Osteoblast (primary cell): ENCODE measurements at places on chromosomes 2 and 18. TPM values are rescaled to one million over a fixed set of nuclear protein-coding genes. Genes with fewer than 3 reads are reported as not detected.

HOXD11 gene
- not detected in 2 replicates for total RNA-seq

ACOXL gene
- total RNA-seq, result not detected in 2 replicates

CBLN2 gene
- total RNA-seq, result under 0.01 TPM in 1 of 2 replicates, not detected in the other

CYP1B1 gene
- 827 and 849 TPM in 2 replicates for total RNA-seq

WNT10A gene
- total RNA-seq, result not detected in 2 replicates

IL1R2 gene
- total RNA-seq, result 0.36 and 0.88 TPM in 2 replicates

SERPINB10 gene
- 0.29 TPM in 1 of 2 replicates, not detected in the other for total RNA-seq

CD226 gene
- total RNA-seq, result under 0.01 and 0.36 TPM in 2 replicates

C2orf74 gene
- total RNA-seq, result 6.2 and 9.1 TPM in 2 replicates

TEKT4 gene
- total RNA-seq, result not detected in 2 replicates

TGFA gene
- total RNA-seq, result not detected in 2 replicates

ACMSD gene
- not detected in 2 replicates for total RNA-seq

DNA sequence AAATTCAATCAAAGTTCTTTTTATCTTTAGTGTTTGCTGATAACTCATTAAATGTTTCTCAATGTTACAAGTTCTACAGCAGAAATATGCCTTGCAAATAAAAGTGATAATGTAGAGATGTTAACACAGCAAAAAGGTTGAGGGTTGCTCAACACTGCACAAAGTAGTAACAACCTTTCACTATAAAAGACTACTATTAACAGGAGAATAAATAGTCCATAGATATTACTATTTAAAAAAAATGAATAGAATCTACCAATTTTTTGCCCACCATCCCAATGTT lies 378.1 kb downstream of the RBM43 start:
- no peaks in the 10 kb centered on the region for H3K27me3 ChIP-seq
- peaks cover 20% of the 10 kb centered on the region for H3K4me1 ChIP-seq
- no peak overlapping the region for H3K4me3 ChIP-seq
- no peak for DNase-seq
- no peaks in the 10 kb centered on the region for H3K36me3 ChIP-seq

DNA sequence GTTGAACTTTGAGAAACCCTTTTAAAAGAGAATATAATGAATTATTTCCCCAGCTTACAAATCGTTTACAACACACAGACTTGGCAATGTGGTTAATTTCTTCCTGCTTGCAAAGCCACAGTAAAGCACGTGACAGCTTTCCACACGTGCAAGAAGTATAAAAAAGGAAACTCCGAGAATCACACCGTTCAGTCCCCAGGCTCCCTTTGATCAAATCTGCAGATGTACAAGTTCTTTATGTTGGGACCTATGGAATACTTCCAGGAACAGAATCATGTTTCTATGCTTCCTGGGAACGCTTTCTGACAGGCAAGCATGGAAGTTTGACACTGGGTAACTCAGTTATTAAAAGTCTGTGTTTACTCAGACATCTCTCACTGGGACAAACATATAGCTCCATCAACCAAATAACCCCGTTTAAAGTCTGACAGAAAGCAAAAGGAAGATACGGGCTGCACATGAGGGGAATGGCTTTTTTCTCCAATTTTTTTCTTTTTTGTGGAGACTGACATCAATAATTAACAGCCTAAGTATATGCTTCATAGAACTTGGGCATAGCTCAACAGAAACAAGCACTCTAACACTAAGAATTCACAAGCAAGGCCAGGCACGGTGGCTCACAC lies 134.8 kb downstream of the EIPR1 start:
- H3K4me1 ChIP-seq, result no peaks in the 10 kb centered on the region
- no peak overlapping the region for H3K4me3 ChIP-seq
- no peaks in the 10 kb centered on the region for H3K36me3 ChIP-seq
- no peak for DNase-seq
- no peak overlapping the region for H3K27ac ChIP-seq

DNA sequence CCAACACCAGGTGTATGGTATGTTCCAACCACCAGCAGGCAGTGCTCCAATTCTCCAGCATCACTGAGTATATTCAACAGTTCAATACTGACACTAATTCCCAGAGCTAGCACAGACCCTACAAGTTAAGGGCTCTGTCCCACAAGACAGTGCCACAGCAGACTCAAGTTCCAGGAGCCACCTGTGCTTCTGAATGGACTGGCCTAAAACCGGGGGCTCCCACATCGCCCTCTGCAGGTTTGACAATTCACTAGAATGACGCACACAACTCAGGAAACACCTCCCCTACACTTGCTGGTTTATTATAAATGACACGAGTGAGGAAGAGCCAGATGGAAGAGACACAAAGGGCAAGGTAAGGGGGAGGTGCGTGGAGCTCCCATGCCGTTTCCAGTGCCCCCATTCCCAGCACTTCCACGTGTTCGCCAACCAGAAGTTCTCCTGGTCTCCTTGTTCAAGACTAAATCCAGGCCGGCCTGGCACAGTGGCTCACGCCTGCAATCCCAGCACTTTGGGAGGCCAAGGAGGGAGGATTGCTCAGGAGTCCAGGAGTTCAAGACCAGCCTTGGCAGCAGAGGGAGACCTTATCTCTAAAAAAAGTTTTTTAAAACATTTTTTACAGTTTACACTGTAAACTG lies 12.2 kb upstream of the ATP6V1B1 start:
- H3K27ac ChIP-seq, result no peak overlapping the region
- H3K36me3 ChIP-seq, result peaks cover 3% of the 10 kb centered on the region
- no peak for DNase-seq
- H3K4me1 ChIP-seq, result no peaks in the 10 kb centered on the region
- no peaks in the 10 kb centered on the region for H3K27me3 ChIP-seq

- H3K4me3 ChIP-seq, result no peak overlapping the region
- DNase-seq, result no peak
- no peaks in the 10 kb centered on the region for H3K4me1 ChIP-seq
- H3K27me3 ChIP-seq, result no peaks in the 10 kb centered on the region
These were observed 252.8 kb upstream of the NETO1 start for GRCh38 chr18:73120626-73121025.

- no peak overlapping the region for H3K4me3 ChIP-seq
- no peak for DNase-seq
- H3K36me3 ChIP-seq, result peaks cover 78% of the 10 kb centered on the region
- H3K27me3 ChIP-seq, result no peaks in the 10 kb centered on the region
- H3K27ac ChIP-seq, result no peak overlapping the region
These were observed 75.3 kb downstream of the CCDC93 start for GRCh38 chr2:117938611-117939010.

GRCh38 chr18:7896161-7896560 lies 329.0 kb downstream of the PTPRM start:
- H3K4me3 ChIP-seq, result no peak overlapping the region
- H3K27ac ChIP-seq, result no peak overlapping the region

DNA sequence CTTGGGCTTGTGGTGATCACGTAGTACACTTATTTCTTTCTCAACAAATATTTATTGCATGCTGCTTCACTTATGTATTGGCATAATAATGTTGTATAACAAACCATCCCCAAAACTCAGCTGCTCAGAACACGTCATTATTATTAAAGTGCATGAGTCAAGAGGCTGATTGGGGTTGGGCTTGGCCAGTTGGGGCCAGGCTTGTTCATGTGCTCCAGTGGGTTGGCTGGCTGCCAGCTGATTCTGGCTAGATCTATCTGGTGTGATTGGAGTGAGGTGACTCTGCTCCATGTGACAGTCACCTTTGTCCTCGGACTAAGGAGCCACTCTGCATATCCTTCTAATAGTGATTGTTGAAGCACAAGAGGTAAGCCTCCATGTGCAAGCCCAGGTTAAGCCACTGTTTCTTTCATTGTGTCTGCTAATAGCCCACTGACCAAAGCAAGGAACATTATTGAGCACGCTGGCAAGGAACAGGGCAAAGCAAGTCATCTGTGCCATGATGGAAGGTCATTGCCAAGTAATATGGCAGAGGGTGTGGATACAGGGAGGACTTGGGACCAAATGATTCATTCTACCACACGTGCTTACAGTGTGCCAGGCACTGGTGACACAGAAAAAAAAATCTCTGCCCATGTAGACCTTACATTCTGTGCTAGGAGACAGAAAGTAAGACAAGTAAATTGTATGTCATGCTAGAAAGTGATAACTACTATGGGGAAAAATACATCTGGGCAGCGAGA lies 63.3 kb upstream of the TMEM182 start:
- no peaks in the 10 kb centered on the region for H3K36me3 ChIP-seq
- no peak overlapping the region for H3K4me3 ChIP-seq
- H3K27ac ChIP-seq, result no peak overlapping the region
- DNase-seq, result no peak

GRCh38 chr2:160568856-160569255 lies 75.2 kb upstream of the RBMS1 start:
- no peaks in the 10 kb centered on the region for H3K27me3 ChIP-seq
- H3K27ac ChIP-seq, result no peak overlapping the region
- H3K4me1 ChIP-seq, result no peaks in the 10 kb centered on the region
- no peaks in the 10 kb centered on the region for H3K36me3 ChIP-seq
- no peak for DNase-seq

GRCh38 chr2:129667577-129667976 lies 311.9 kb upstream of the RAB6C start:
- H3K27me3 ChIP-seq, result no peaks in the 10 kb centered on the region
- no peaks in the 10 kb centered on the region for H3K4me1 ChIP-seq
- no peaks in the 10 kb centered on the region for H3K36me3 ChIP-seq
- DNase-seq, result no peak
- no peak overlapping the region for H3K27ac ChIP-seq

GRCh38 chr2:692767-693166 lies 15.6 kb upstream of the TMEM18 start:
- no peak for DNase-seq
- H3K27ac ChIP-seq, result no peak overlapping the region
- H3K4me3 ChIP-seq, result no peak overlapping the region

GRCh38 chr2:239991689-239992314 lies 33.3 kb downstream of the NDUFA10 start:
- no peaks in the 10 kb centered on the region for H3K4me1 ChIP-seq
- H3K27ac ChIP-seq, result no peak overlapping the region
- H3K4me3 ChIP-seq, result no peak overlapping the region
- no peaks in the 10 kb centered on the region for H3K27me3 ChIP-seq

GRCh38 chr2:29055601-29056000 lies 18.7 kb downstream of the PCARE start:
- H3K36me3 ChIP-seq, result no peaks in the 10 kb centered on the region
- no peak for DNase-seq
- H3K27ac ChIP-seq, result no peak overlapping the region
- no peak overlapping the region for H3K4me3 ChIP-seq
- H3K27me3 ChIP-seq, result peaks cover 8% of the 10 kb centered on the region
- no peaks in the 10 kb centered on the region for H3K4me1 ChIP-seq

- H3K36me3 ChIP-seq, result no peaks in the 10 kb centered on the region
- H3K4me3 ChIP-seq, result no peak overlapping the region
- no peak overlapping the region for H3K27ac ChIP-seq
- no peaks in the 10 kb centered on the region for H3K27me3 ChIP-seq
- DNase-seq, result no peak
These were observed 292.5 kb downstream of the NUP35 start for GRCh38 chr2:183416753-183417152.

DNA sequence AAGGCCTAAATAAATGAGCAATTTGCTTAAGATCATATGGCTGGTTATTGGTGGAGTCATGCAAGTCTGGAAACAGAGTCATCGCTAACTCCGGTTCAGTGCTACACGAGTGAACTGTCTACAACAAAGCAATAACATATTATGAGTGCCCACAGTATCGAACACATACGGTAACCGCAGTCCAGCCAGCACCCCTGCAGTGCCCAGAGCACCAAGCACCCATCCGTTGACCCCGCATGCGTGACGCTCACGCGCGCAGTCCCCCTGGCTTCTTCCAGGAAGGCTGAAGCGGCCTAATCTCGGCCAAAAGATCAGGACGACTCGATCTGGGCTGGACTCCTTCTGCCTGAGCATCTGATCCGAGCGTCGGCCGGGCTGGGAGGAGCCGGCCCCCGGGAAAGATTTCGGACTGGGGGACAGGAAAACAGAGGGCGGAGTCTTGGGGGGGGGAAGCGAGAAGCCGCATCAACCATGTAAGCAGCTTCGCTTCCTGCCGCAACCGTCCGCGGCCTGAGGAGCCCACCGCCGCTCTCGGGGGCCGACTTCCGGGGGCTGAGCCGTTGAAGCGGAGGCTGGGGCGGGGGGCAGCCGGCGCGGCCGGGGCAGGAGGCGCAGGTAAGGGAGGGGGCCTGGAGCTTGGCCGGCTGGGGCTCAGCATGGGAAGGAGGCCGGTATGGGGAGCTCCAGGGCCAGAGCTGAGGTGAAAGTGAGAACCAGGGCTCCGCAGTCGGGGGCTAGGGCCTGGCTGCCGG lies at the start of gene PIKFYVE:
PIKFYVE (plus strand) TSS at position 455 of the 752 bp plus-strand sequence. CDS start 5,265 bp downstream, outside the sequence.
- peak; percentile 96 for DNase-seq
- peak within 1 kb of the TSS; percentile 87 for H3K4me3 ChIP-seq
- no peaks in the 10 kb centered on the region for H3K36me3 ChIP-seq
- no peaks in the 10 kb centered on the region for H3K27me3 ChIP-seq

DNA sequence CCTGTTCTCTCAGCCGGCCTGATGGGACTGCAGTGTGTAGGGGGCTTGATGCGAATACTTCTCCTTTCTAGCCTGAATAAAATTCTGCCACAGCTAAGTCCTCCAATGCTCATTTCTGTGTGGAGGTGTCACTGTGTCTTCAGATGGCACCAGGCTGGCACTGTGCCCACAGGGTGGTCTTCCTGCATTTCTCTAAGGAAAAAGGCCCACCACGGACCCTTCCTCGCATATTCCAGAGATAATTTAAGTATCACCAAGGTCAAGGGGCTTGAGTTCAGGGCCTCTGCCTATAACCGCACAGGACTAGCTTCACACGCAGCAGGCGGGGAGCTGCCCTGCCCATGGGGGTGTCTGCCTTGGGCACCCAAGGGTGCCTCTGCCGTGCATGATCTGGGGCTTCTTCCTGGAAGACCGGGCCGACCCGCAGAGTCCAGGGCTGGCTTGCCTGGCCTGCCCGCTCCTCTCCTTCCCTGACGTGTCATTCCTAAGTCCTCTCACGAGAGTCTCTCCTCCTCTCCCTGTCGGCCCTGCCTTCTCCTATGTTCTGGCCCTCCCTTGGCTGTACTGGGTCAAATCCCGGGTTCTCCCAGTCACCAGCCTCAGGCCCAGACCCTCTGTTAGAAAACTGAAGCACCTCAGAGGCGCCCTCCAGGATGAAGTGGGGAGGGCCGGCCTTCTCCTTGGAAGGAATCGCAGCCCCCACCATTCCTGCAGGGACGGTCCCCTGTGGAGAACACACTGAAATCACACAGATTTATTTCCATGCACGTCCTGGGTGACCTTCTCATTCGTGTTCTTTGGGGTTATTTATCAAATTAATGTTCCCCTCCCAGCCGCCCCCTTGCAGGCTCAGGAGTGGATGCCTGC lies 48.9 kb upstream of the PXDN start:
- peak; percentile 43 for DNase-seq
- no peak overlapping the region for H3K27ac ChIP-seq
- H3K4me1 ChIP-seq, result no peaks in the 10 kb centered on the region
- H3K27me3 ChIP-seq, result peaks cover 2% of the 10 kb centered on the region
- no peak overlapping the region for H3K4me3 ChIP-seq
- no peaks in the 10 kb centered on the region for H3K36me3 ChIP-seq

- peak overlapping the region; percentile 43 for H3K27ac ChIP-seq
- DNase-seq, result no peak
- peaks cover 21% of the 10 kb centered on the region for H3K36me3 ChIP-seq
- no peaks in the 10 kb centered on the region for H3K27me3 ChIP-seq
These were observed 47.5 kb downstream of the ZNF638 start for GRCh38 chr2:71379086-71379485.
